ENCODE measurements at places on chromosomes 3 and 15.

- no peak for DNase-seq
Observed at GRCh38 chr3:19541284-19541683, 392.7 kb downstream of the EFHB start.

DNA sequence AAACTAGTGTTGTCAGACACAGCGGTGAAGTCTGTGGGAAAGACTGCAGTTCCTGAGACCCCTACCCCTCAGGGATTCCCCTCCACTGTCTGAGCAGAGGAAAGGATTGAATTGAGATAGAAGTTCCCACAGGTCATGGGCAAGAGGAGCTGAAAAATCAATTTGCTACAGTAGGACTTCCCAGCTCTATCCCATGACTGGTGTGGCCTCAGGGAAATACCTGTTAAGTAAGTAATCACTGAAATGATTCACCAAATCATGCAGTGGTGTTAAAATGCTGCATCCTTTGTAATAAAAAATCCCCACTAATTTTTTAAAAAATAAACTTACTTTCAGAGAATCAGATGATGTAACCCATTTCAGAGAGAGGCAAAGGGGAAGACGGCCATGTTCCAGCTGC, 45.0 kb upstream of the SPRED1 start:
- DNase-seq, result no peak

DNA sequence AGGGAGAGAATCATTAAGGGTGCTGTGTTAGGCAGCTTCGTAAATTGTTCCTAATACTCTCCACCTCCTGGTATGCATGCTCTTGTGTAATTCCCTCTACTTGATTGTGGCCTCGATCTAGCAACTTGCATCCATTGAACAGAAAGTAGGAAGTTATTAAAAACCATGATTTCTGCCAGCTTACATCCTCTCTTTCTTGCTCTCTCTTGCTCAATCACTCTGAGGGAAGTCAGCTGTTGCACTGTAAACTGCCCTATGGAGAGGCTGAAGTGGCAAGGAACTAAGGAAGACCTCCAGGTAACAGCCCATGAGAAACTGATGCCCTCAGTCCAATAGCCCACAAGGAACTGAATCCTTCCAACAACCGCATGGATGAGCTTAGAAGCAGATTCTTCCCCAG, 92.6 kb downstream of the ERC2 start:
- DNase-seq, result no peak

DNA sequence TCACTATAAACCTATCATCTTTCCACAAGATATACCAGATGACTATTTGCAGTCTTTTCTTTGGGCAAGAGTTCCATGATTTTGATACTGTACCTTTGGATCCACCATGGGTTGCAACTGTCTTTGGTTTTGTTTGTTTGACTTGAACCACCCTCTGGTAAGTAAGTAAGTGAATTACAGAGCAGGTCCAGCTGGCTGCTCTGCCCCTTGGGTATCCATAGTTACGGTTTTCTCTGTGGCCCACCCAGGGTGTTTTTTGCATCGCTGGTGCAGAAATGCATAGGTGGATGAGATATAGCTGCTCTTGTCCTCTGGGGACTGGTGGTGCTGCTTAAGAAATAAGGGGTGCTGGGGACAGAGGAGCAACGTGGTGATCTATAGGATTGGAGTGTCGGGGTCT, 33.8 kb downstream of the CHDH start:
- no peak for DNase-seq

DNA sequence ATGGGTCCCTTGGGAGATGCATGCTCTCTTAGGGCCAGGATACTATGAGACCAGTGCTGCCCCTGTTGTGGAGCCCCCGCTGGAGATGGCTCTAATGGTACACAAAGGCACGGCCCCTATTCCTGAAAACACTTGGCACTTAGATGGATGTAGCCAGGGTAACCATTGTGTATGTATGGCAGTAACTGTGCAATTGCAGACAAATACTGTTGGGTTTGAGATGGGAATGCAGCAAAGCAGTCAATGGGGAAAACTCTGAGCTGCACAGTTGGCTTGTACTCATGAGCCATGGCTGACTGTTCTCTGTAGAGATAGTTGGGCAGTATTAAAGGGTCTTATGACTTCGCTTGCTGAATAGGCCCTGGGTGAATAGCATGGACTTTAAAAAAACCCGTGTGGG, 67.9 kb upstream of the NPAP1 start:
- no peak for DNase-seq

DNA sequence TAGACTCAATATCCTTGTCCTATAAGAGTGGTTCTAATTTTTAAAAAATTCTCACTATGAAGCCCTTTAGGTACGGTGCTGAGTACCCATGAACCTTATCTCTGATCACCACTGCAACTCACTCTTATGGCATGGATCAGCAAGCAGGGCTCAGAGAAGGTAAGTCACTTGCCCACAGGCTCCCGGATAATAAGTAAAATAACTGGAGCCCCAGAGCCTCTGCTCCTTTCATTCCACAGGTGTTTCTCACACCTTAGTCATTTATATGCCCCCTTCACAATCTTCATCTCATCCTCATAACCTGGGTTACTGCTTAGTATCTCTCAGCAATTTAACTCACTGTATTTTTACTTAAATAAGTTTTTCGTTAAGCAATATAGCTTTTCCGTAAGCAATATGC, 28.4 kb upstream of the AKAP13 start:
- DNase-seq, result no peak

- no peak for DNase-seq
Observed at GRCh38 chr3:97974996-97975395, 2.8 kb upstream of the RIOX2 start.

DNA sequence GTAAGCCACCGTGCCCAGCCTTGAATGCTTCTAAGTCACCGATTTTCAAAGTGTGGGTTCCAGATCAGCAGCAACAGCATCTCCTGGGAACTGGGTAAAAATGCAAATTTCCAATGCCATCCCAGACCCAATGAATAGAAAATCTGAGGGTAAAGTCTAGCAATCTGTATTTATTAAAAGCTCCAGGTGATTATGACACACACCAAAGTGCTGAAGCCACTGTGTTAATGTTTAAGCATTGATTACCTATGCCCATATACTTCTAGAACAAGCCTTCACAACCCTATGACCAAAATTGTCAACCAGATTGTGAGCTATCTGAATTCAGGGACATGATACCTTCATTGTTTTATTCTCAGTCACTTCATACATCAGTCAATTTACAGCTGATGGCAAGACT, 86.5 kb downstream of the LRRFIP2 start:
- no peak for DNase-seq

DNA sequence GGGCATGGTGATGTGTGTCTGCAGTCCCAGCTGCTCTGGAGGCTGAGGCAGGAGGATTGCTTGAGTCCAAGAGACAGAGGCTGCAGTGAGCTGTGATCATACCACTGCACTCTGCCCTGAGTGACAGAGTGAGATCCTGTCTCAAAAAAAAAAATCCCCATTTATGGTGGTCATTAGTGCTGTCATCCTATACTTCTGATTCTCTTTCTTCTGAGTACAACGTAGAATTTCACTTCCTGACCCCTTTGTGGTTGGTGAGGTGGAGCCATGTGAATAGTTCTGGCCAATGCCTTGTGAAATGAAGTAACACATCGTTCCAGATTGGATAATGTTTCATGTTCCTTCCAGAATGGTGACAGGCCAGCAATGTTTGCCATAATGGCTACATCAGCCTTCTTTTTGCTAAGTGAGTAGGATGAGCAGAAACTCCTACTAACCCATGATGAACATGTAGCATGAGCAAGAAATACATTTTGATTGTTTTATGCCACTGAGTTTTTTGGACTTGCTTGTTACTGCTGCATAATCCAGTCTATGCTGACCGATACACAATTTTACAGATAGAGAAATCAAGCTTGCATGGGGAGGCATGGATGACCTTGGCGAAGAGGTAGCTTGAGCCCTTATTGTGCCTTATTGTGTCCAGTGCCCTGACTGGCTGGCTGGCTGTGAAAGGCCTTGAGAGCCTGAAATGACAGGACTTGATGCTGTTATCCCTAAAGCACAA, 30.9 kb upstream of the TLE3 start:
- no peak for DNase-seq

GRCh38 chr3:126684218-126684751, 19.8 kb upstream of the CHCHD6 start:
- no peak for DNase-seq

GRCh38 chr3:150409125-150409511, 1.0 kb downstream of the TSC22D2 start:
- no peak for DNase-seq

DNA sequence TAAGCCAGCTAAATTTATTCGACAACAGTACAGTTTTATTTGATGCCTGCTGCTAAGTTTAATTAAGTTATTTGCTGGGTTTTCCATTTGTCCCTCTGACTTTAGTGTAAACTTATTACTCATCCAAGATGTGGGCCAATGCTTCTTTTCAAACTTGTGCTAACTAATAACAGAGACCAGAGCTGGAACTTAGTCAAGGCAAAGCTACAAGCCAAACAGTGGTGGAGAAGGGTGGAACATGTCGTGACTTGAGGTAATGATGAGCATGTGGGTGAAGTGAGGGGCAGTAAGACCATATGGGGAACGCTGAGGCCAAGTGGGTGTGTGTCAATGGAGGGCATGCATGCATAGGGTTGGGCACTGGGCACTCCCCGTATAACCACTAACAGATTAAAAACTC, 63.9 kb downstream of the NMD3 start:
- no peak for DNase-seq
